ENCODE measurements at places on chromosomes 5 and 9.
A peak's percentile ranks its signal among the peaks of the same experiment; 100 is the strongest.

- no peak for DNase-seq
Observed at GRCh38 chr9:34346873-34347799, 17.8 kb downstream of the NUDT2 start.

GRCh38 chr5:160649304-160649703 is 202.7 kb downstream of the ATP10B start:
- DNase-seq = no peak

DNA sequence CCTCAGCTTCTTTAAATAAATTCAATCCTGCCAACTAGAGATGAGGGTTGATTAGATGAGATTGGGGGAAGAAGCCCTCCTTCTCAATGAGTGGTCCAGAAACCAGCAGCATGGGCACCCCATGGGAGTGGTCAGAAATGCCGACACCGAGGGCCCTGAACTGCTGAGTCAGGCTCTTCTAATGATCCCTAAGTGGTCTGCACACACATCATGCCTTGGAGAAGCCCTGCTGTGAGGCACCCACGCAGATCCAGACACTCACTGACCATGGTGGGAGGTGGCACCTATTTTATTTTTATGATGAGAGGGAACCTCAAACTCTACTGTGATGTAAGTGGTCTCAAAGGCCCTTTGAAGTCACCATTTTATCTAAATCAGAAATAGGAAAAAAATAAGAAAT is 72.3 kb upstream of the BOD1 start:
- DNase-seq = no peak

DNA sequence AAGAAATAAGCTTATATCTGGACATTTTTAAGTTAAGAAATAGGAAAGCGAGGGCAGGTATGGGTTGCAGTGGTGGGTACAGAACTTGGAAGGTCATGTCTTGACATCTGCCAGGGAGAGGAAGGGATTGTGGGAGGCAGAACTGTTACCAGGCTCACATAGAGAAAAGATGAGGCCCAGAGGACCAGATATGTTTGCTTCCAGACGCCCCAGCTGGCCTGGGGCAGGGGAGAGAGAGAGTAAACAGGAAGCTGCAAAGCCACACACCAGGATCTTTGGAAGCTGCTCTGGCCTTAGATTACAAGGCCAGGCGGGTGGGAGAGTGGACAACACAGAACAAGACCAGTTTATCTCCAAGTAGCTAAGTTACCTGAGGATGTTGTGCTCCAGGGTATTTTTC is 71.2 kb downstream of the MARCHF11 start:
- no peak for DNase-seq

DNA sequence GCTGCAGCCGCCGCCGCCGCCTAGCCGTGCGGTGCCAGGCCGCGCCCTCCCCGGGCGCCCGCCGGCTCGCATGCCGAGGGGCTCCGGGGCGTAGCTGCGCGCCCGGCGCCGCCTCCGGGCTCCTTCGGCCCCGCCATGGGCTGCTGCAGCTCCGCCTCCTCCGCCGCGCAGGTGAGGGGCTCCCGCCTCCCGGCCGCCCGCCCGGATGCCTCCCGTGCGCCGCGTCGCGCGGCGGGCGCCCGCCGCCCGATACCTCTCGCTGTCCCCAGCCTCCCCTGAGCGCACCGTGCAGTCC is 230 bp downstream of the SLC44A1 start:
- no peak for DNase-seq

GRCh38 chr5:61051267-61051666 is 106.3 kb downstream of the NDUFAF2 start:
- no peak for DNase-seq

DNA sequence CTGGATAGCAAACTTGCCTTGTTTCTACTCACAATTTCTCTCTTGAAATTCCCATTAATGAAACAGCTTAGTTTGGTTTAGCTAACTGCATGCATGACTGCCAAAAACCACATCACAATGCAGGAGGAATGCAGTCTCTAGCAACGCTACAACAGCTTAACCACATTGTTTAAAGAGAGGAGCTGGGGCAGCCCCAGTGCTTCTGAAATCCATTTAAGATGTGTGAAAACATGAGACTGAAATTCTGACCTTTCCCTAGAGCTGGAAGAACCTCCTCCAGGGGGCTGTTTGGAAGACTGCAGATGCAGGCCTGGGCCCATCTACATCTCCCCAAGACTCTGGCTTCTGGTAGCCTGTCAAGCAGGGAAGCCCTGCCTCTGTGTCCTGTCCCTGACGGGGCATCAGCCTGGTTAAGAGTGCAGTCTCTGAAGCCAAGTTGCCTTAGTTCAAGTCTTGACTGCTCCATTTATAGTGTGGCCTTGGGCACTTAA is 157.1 kb downstream of the ZNF462 start:
- DNase-seq = no peak

DNA sequence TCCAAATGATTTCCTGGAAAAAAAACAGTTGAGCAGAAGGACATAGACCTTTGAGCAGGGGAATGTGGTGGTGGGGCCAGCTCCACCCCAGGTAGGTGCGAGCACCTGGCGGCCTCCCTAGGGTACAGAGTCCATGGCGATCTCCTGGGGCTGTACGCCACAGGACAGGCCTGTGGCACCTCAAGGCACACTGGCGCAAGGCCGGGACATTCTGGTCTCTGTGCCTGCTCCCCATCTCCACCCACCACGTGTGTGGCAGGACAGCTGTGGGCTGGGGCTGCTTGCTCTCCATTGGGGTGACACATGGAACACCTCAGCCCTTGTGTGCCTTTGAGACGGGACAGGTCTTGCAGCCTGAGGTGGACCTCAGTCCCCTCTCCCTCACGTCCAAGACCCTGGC is 25.2 kb downstream of the WNK2 start:
- DNase-seq = no peak

GRCh38 chr9:81455462-81456219 is 233.7 kb downstream of the TLE1 start:
- DNase-seq = no peak

- no peak for DNase-seq
Observed at GRCh38 chr9:120889606-120890271, 12.8 kb upstream of the PHF19 start.

GRCh38 chr5:33774341-33774740 is 117.4 kb downstream of the ADAMTS12 start:
- DNase-seq = no peak

DNA sequence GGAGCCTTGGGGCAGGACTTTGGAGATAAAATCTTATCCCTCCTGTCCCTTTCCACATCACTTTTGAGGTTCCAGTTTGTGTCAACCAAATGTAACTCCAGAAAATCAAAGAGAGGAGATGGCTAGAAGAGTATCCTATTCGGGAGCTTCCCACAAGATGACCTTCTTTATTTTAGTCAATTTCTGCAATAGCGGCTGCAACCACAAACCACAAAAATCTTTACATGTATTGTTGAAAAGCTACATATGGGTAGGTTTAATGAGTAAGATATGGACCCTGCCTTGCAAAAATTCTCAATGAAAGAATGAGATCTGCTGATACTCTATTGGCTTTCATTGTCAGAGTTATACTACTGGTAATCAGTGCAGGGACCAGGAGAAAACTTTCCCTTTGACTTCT is 92.2 kb upstream of the MAMDC2 start:
- no peak for DNase-seq

GRCh38 chr5:136065588-136065987 is 36.8 kb downstream of the TGFBI start:
- no peak for DNase-seq

GRCh38 chr9:136808075-136808805 is 492 bp downstream of the RABL6 start:
- no peak for DNase-seq

DNA sequence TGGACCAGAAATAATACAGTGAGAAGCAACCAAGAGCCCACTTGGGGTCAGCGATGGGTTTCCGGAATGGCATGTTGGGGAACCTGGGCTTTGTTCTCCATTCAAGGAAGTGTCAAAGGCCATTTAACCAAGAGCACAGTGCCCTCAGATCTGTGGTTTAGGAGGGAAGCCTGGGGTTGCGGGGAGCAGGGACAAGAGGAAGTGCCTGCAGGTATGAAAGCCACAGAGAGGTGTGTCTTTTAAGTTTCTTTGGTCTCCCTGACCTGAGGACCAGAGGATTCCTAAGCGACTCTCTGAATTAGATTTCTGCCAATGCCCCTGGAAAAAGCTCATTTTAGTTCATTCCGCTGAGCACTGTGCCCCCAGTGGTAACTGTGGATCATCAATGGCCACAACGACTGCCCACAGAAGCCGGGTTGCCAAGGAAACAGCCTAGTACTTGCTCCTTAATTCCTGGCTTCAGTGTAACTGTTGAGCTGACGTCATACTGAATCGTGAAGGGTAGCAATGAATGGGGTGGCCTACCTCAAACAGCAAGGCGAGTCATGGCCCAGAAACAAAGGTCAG is 107.3 kb upstream of the SPIN1 start:
- no peak for DNase-seq

DNA sequence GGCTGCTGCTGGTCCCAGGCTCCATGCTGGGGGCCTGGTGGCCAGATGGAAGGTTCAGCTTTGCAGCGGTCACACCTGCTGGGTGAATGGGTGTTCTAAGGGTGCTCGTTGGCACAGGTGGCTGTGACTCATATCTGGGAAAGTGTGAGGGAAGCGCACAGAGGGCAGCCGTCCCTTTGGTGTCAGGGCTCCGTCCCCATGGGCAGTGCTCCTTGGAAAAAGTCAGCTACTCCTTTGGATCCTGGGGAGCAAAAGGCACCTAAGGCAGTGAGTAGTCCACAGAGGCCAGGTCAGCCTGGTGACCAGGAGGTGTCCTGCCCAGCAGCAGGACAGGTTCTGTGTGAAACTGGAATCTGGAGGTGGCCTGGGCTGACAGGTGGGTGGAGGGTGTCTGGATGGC is 18.4 kb upstream of the GBGT1 start:
- DNase-seq = no peak

DNA sequence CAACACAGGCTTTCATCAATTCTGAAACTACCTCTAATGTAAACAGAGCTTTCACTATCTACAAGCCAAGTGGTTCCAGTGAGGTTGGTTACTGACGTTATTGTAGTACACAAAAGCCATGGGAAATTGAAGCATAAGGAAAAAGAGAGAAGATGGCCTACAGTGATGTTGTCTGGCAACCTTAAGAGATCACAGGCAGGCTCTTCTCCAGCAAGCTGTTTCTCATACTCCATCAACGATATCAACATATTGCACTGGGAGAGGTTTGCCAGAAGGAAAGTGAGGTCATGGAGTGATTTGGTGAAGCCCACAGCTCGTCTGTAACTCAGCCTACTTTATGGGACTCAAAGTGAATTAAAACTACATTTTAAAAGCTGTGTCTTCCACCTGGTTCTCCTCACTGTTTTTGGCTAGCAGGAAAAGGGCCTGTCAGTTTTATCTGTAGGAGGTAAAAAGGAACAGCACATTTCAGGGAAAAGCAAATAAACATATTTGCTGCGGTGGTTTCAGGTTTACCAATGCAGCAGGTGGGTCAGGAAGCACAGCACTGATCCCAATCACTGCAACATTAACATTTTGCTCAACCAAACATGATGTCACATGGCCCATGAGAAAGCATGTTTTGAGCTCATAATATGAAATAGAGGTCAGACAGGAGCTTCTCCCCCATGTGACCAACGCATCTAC is 72.9 kb downstream of the ARSB start:
- no peak for DNase-seq

DNA sequence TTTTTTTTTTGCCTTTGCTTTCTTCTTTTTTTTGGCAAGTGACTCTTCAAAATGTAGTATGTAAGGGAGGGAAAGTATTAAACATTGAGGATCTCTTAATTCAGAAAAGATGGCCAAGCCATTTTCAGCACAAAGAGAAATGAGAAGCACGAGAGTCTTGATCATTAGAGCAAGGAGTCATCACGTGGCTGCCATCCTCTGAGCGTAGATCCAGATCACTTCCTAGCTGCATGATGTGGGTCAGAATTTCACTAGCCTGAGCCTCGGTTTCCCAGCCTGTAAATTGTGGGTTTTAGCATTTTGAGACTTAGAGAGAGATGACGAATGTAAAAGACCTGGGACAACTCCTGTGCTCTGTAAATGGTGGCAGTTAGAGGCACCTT is 312.9 kb downstream of the ARHGEF28 start:
- DNase-seq = no peak

GRCh38 chr9:3401221-3401954 is 124.4 kb downstream of the RFX3 start:
- no peak for DNase-seq

DNA sequence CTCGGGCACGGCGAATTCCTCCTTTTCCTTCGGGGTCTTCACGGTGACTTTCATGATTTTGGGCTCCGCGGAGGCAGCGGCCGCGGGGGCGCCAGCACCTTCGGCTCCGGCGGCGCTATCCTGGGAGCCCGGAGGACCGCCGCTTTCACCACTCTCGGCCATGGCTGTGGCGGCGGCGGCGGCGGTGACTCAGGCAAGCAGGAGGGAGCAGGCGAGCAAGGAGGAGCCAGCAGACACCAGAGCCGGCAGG is 315 bp downstream of the UBQLN1 start:
- DNase-seq = no peak

GRCh38 chr5:27491047-27491446 is 452.7 kb upstream of the CDH9 start:
- no peak for DNase-seq

GRCh38 chr5:114308508-114308907 is 53.4 kb upstream of the KCNN2 start:
- DNase-seq = no peak

DNA sequence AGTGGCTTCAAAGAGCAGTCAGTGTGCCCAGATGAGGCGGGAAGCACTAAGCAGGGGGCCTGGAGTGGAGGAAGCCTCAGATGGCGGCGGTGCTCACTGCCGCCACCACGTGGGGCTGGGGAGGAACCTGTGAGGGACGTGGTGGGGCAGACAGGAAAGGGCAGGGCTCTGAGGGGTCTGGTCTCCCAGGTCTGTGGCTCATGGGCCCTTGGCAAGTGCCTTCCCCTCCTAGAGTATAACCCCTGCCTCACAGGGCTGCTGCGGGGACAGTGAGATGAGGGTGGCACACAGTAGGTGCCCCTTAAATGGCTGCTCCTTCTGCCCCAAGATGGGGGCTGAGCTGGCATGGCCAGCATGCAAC is 26.6 kb downstream of the NR5A1 start:
- no peak for DNase-seq

GRCh38 chr9:14960881-14961280 is 50.7 kb upstream of the FREM1 start:
- no peak for DNase-seq

GRCh38 chr9:99606957-99607356 is 214.7 kb upstream of the NR4A3 start:
- no peak for DNase-seq

GRCh38 chr5:152514827-152515397 is 109.8 kb upstream of the NMUR2 start:
- DNase-seq = peak; percentile 7

GRCh38 chr5:67297376-67297775 is 100.8 kb upstream of the CD180 start:
- no peak for DNase-seq

GRCh38 chr9:16076511-16076910 is 523.7 kb downstream of the CCDC171 start:
- no peak for DNase-seq
